ENCODE measurements at places on chromosomes 16 and 17.

GRCh38 chr17:55524440-55525220 is 13.4 kb upstream of the SMIM36 start:
- no peak for DNase-seq

DNA sequence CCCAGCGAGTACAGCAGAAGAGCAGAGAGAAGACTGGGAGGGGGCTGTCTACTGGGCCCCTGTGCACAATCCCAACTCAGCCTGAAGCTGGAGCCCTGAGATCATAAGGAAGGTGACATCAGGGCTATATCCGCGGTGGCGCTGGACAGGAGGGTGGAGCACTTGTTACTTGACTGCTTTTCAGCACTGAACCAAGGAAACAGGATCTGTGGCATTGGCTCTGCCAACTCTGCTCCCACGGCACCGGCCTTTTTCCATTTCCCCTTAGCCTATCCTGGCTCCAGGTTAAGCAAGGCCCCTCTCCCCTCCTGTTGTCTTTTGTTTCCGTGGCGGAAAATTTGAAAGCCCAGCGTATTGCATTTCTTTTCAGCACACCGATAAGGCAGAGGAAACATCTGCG is 125.0 kb upstream of the IRX3 start:
- no peak for DNase-seq

GRCh38 chr17:28191018-28191417 is 128.0 kb upstream of the TMEM97 start:
- DNase-seq: no peak

GRCh38 chr17:14355556-14355955 is 54.7 kb downstream of the HS3ST3B1 start:
- DNase-seq: no peak

- DNase-seq: no peak
Measured at GRCh38 chr17:17590883-17591354, 589 bp downstream of the PEMT start.

DNA sequence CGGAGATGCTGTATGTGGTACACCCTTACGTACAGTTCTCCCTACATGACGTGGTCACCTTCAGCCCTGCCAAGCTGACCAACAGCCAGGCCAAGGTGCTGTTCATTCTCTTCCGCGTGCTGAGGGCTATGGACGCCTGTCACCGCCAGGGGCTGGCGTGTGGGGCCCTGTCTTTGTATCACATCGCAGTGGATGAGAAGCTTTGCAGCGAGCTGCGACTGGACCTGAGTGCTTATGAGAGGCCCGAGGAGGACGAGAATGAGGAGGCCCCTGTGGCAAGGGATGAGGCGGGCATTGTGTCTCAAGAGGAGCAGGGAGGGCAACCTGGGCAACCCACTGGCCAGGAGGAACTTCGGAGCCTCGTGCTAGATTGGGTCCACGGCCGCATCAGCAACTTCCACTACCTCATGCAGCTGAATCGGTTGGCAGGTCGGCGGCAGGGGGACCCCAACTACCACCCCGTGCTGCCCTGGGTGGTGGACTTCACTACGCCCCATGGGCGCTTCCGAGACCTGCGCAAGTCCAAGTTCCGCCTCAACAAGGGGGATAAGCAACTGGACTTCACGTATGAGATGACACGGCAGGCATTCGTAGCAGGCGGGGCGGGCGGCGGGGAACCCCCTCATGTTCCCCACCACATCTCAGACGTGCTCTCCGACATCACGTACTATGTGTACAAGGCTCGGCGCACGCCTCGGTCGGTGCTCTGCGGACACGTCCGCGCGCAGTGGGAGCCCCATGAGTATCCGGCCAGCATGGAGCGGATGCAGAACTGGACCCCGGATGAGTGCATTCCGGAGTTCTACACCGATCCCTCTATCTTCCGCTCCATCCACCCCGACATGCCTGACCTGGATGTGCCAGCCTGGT is 1.4 kb downstream of the WDR81 start:
- no peak for DNase-seq

DNA sequence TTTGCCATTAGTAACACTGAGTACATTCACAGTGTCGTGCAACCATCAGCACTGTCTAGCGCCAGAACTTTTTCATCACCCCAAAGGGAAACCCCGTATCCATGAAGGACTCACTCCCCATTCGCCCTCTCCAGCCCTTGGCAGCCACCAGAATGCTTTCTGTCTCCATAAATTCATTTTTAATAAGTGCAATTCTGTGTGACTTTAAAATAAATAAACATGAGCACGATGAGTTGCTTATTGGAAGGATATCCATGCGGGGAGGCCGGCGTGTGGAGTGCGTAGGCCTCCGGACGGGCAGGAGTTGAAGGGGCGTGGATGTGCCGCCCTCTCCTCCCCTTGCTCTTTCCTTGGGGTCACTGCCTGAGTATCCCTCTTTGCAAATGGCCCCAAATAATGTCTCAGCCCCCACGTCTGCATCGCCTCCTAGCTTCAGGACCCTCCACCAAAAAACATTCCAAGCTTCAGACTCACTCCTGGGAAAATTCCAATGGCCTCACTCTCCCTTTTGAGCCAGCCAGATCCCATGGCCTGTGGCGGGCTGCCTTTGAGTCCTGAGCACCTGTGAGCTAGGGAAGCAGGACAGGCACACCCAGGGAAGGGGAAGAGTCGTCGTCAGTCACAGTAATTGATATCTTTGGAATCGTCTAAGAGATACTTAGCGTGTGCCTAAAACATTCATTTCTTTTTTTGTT is 306.3 kb downstream of the SEC14L1 start:
- DNase-seq: no peak

DNA sequence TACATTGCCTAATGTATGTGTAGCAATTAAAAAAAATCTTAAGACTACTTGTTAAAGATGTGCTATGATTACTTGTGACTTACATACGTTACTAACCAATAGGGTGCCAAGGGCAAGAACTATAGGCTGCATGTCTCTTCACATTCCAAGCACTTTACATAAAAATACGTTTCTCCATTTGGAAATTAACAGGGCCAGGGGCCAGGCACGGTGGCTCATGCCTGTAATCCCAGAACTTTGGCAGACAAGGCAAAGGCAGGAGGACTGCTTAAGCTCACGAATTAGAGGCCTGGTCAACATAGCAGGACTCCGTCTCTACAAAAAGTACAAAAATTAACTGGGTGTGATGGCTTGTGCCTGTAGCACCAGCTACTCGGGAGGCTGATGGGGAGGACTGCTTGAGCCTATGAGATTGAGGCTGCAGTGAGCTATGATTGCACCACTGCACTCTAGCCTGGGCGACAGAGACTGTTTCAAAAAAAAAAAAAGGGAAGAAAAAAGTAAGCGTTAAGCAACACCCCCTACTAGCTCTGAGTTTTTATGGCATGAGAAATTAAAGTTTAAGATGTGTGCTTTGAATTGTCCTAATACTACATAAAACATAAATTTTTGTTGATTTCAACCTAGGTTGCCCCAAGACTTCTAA is 12.3 kb downstream of the PSMD12 start:
- DNase-seq: no peak

DNA sequence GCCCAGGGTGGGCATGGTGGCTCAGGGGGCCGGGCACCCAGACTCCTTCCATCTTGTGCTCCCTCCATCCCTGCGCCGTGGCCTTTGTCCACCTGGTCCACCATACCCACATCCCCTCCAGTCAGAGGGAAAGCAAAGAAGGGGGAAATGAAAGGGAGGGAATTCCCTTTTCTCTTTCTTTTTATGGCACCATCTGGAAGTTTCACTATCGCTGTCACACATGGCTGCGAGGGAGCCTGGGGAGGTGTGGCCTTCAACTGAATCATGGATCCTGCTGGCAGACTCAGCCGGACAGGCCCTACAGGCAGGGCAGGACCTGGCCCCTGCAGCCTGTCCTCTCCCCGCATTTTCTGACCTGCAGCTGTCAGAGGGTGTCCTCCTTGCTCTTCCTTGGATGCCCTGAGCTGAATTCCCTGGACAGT is 6.2 kb downstream of the SLC12A3 start:
- DNase-seq: no peak

DNA sequence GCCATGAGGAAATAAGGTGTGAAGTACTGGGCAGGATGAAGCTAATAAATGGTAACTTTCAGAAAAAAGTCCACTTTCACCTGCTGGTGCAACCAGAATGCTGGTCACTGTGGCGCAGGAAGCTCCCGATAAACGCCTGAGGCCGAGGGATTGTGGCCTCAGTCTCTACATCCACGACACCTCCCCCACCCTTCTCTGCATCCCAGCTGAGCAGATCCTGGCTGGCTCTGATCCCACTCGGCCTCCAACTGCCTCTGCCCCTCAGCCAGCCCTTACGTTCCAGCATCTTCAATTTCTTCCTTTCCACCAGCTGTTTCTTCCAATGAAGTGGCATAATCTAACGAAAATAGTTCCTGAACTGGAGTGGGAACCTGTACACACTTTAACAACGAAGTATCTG is 49.5 kb downstream of the COX4I1 start:
- no peak for DNase-seq

- DNase-seq: no peak
Measured at GRCh38 chr16:67179421-67180080, 4.2 kb downstream of the MATCAP1 start.

GRCh38 chr17:43874293-43874692 is 27.3 kb downstream of the CD300LG start:
- no peak for DNase-seq

DNA sequence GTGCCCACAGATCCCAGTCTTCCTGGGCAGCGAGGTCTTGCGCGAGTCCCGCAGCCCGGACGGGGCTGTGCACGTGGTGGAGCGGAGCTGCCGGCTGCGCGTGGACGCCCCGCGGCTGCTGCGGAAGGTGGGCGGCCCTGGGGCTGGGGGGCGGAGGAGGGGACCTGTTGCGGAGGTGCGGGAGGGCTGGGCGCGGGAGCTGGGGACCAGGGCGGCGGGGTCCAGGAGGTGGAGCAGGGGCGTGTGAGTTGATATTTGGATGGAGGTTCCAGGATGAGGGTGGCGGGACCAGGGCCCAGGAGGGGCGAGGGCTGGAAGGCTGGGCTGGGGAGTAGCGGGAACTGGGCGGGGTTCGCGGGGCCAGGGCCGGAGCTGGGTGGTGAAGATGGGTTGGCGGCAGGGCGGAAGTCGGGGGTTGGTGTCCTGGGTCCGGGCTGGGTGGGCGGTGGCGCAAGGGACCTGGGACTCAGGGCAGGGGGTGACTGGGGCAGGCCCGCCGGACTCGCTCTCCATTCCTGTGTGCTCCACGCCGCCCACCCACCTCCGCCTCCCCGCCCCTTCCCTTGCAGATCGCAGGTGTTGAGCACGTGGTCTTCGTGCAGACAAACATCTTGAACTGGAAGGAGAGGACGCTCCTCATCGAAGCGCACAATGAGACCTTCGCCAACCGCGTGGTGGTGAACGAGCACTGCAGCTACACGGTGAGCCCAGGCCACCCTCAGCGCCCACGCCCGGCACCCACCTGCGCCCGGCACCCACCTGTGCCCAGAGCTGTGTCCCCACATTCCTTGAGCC is 29.6 kb downstream of the SEC14L5 start:
- DNase-seq: no peak

- DNase-seq: no peak
Measured at GRCh38 chr16:30063893-30064728, 1.4 kb upstream of the ALDOA start.

DNA sequence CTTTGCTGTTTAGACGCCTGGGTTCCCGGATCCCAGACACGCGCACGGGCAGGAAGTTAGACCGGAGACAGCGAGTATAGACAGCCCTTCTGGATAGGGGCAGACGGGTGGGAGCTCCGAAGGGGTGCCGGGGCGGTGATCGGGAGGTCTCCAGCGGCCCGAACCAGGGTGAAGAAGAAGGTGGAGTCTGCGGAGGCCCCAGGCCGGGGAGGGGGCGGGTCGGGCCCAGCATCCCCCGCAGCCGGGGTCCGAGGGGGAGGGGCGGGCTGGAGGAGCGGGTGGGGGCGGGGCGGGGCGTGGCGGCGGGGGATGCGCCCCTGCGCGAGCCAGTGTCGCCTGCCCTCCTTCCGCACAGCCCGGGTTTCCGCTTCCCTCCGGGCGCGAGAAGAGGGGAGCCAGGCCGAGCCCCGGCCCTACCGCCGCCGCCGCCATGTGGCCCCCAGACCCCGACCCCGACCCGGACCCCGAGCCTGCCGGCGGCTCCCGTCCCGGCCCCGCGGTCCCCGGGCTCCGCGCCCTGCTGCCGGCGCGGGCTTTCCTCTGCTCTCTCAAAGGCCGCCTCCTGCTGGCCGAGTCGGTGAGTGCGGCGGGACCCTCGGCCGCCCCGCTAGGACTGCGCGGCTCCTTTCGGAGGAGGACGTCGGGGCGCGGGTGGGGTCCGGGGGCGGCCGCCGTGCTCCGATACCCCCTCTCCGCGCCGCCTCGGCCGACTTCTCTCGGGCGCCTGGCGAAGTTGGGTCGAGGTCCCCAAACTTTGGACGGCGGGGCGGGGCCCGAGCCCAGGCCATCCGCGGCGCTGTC is at the start of gene CMTM3:
TSS of gene CMTM3 (plus strand) at position 329 of the 801 bp plus-strand sequence. CDS start at position 431, 102 bp downstream.
- DNase-seq: no peak

DNA sequence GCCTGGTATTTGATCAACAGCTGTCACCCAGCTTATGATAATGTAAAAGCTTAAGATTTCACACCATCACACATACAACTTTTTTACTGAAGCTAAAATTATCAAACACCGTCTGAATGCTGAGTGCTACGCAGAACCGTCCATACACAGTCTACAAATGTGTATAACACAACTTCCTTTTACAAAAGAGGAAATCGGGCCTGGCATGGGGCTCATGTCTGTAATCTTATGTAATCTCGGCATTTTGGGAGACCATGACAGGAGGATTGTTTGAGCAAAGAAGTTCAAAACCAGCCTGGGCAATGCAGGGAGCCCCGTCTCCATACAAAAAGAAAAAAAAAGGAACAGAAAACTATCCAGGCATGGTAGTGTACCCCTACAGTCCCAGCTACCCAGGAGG is 19.6 kb upstream of the QRICH2 start:
- no peak for DNase-seq

DNA sequence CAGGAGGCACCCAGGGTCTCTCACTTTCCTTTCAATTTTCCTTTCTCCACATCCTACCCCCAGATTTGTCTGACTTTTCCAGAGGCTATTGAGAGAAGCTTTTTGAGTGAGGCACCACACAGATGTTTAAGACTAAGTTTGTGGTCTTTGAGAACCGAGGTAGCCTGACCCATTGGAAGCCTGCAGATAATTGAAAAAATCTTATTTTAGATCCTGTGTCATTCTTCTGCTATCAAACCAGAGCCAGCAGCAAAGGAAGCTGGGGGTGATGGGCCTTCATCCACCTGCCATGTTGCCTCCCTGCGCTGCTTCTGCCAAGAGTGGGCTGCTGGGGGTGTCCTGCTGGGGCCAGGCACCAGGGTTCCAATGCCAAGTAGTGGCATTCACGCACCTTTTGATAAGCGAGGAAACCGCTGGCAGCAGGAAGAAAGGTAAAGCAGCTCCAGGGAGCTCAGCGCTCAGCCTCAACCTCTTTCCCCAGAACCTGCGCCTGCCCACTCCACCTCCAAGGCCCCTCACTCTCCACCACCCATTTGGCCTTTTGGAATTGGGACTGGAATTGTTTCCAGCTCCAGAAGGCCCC is 55.6 kb downstream of the MPRIP start:
- no peak for DNase-seq

- DNase-seq: no peak
Measured at GRCh38 chr16:15607700-15608396, 35.1 kb downstream of the MARF1 start.

GRCh38 chr16:87101903-87102302 is 215.3 kb downstream of the C16orf95 start:
- no peak for DNase-seq

GRCh38 chr17:4818276-4818675 is 11.3 kb downstream of the PLD2 start:
- no peak for DNase-seq

- no peak for DNase-seq
Measured at GRCh38 chr17:77707546-77707945, 251.0 kb upstream of the TNRC6C start.

GRCh38 chr16:723695-724094 is 2.5 kb downstream of the CCDC78 start:
- no peak for DNase-seq

- DNase-seq: no peak
Measured at GRCh38 chr17:28585851-28586250, 9.2 kb upstream of the ALDOC start.

All from esophagus squamous epithelium (tissue), 5 donors.